ENCODE measurements at places on chromosomes 6 and 20.

DNA sequence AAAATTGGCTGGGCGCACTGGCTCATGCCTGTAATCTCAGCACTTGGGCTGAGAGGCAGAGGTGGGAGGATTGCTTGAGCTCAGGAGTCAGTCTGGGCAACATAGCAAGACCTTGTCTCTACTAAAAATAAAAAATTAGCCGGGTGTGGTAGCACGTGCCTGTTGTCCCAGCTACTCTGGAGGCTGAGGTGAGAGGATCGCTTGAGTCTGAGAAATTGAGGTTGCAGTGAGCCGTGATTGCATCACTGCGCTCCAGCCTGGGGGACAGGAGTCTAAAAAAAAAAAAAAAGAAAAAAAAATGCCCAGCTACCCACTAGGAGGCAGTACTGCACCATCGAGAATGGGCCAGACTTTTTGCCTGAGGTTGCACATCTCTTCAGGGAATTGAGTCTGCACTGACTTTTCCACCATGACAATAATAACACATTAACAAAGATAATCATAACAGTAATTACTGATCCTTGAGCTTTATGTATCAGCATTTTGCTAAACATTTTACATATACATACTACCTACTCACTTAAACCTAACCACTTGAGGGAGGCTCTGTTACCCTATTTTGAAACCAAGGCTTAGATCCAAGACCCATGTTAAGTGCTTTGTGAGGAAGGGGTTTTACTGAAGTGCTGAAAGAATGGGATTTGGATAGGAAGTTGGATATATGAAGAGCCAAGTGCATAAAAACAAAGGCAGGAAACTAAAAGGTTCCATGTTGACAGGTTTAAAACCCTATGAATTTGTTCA lies 21.0 kb downstream of the SRSF3 start:
- no peak for DNase-seq

GRCh38 chr6:110318971-110319370 lies 39.2 kb downstream of the METTL24 start:
- DNase-seq: no peak

- no peak for DNase-seq
Observed at GRCh38 chr20:45775411-45775810, 16.3 kb downstream of the WFDC3 start.

DNA sequence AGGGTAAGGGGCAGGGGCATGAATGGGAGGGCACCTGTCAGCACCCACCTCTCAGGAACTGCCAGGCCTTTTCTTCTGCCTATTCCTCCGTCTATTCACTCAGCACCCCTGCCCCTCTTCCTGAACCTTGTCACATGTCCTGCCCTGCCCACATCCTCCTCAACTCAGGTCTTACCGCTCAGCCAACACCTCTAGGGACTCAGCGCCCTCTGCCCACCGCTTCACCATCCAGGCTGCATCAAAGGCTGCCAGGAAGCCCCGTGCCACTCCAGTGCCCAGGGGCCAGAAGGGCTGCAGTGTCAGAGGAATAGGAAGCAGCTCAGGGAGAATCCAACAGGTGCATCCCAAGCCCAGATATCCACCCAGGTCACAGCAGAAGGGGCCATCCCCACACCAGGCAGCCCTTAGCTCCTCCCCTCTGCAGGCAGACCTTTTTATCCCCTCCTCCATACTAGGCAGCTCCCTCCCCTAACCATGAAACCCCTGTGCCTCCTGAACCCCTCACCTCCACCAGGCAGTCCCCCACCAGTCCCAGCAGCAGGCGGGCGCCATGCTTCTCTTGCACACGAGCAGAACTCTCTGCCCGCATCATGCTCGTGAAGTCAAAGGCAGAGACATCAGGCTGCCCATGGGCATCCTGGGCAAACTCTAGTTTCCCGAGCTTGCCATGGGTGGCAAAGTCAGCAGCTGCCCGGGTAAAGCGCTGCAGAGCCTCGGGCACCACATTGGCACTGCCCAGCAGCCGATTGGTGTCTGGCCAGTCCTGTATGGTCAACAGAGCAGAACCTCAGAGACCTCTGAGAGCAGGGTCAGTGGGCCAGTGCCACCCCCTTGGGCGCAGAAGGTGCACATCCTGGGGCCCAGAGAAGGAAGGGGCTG lies 5.5 kb downstream of the MICAL1 start:
- DNase-seq: no peak

Measured in stimulated activated CD8-positive, alpha-beta memory T cell treated with anti-CD3 and anti-CD28 coated beads, Interleukin-15, amount 100 ng/mL, for 4 hours (primary cell).